ENCODE measurements at places on chromosomes 2 and 18. TPM values are rescaled to one million over a fixed set of nuclear protein-coding genes. Genes with fewer than 3 reads are reported as not detected.
A peak's percentile ranks its signal among the peaks of the same experiment; 100 is the strongest.

LYG1 gene
- 0.39 TPM for total RNA-seq

MYO5B gene
- 46.2 TPM for total RNA-seq

CD8B2 gene
- 0.65 TPM for total RNA-seq

WNT6 gene
- total RNA-seq, result 0.78 TPM

KIAA2012 gene
- not detected for total RNA-seq

EFHD1 gene
- 15.9 TPM for total RNA-seq

DLGAP1 gene
- 0.52 TPM for total RNA-seq

GALNT13 gene
- total RNA-seq, result 13.6 TPM

REEP1 gene
- 15.5 TPM for total RNA-seq

GPAT2 gene
- 6.7 TPM for total RNA-seq

MC4R gene
- not detected for total RNA-seq

DNA sequence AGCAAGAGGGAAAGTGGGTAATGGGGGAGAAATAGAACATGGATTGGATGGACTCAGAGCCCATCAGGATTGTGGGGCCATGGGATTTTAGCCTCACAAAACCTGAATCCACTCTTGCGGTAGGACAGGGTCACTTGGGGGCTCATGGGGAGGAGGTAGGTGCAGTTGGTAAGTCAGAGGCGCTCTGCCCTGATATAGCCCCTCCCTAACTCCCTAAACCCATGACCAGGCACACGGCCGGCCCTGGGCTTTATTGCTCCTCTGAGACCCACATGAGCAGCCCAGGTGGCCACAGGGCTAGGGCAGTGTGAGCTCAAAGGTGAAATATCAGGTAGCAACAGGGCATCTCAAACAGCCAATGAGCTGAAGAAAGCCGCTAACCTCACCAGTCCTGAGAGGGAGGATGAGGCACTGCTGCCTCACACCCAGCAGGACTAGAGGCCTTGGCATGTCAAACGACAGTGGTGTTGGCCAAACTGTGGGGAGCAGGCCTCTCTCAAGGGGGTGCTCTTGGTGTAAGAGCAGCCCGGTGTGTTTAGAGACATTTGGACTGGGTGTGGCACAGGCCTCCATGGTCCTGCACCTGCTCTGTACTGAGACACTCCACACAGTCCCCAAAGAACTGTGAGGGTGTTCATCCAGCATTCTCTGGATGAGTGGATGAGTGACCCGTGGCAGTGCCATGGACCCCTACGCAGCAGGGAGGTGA is 90.8 kb upstream of the HS6ST1 start:
- DNase-seq, result no peak

GRCh38 chr2:201233192-201233811 is 27.0 kb upstream of the CASP8 start:
- DNase-seq, result peak; percentile 86

DNA sequence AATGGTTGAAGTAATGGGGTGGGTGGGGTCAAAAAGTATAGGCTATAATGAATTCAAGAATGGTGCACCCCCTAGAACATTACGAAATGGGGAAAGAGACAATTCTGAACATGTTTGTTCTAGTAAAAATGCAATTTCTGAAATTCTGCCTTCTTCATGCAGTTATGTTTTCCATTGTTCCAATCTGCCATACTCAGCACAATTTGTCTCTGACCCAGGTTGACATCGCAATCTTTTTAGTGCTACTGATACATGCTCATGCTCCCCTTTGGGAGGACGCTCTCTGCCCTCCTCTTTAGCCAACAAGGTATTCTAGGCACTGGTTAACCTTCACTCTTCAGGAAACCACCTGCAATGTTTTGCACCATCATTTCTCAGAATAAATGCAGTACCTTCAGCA is 1303.9 kb upstream of the PIK3C3 start:
- DNase-seq, result no peak

DNA sequence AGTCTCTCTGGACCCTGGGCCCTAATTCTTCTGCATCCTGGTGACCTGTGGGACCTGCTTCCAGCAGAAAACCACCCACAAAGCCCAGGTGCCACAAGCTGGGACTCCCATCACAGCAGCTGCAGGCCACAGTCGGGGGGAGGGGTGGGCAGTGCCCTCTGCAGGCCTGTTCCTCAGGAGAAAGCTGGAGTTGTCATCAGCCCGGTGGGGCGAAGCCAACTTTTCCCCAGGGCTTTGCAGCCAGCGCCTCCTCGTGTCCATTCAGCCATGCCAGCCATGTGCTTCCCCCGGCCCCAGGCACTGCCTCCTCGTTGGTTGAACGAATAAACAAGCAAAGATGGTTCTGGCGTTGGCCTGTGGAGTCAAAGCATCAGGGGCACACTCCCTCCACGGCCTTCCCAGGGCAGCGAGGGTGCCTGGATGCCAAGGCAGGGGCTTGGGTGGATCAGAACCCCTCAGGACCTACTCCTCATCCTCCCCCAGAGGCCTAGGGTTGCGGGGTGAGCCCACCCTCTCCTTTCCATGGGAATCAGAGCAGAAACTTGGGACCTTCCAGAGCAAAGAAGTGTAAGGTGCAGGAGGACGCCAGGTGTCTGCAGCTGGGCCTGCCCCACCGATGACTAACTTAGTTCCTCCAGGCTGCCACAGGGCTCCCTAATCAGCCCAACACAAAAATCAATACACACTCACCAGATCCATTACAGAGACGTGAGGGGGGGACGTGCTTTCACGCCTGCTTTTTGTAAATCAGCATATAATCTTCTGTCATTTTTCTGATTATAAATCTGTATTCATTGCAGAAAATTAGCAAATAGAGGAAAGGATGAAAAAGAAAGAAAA is 75.7 kb upstream of the RAB6C start:
- peak; percentile 40 for DNase-seq

GRCh38 chr2:219001577-219002394 is 8.6 kb upstream of the CRYBA2 start:
- DNase-seq, result peak; percentile 61

DNA sequence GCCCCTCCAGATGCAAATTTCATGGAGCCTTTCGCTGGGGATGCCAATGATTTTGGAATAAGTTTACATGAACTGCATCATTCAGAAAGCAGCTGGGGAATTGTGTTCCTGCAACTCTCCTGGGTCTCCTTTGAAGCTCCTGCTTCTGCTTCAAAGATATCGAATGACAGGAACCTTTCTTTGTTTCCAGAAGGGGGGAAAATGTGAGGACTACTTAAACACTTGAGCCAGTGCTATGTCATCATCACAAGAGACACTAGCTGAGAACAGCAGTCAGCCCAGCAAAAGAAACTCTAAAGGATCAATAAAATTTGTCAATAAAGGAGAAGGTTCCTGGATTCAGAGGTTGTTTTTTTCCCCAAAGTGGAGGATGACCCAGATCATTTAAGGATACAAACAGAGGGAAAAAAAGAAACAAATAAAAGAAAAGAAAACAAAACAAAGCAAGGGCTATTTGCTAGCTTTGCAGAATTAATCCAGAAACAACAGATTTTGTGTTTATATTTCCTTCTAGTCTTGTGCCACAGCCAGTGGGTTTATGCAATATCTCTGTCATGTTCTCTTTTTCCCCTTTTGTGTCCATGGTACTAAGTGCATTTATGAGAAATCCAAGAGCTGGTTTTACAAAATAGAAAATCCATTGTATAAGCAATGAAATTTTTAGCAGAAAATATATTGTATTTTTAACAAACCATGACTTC is 463.7 kb downstream of the CDH2 start:
- no peak for DNase-seq

GRCh38 chr2:39511219-39511604 is 74.1 kb upstream of the MAP4K3 start:
- no peak for DNase-seq

- DNase-seq, result no peak
These were observed 20.6 kb upstream of the GCC2 start for GRCh38 chr2:108428286-108429009.

DNA sequence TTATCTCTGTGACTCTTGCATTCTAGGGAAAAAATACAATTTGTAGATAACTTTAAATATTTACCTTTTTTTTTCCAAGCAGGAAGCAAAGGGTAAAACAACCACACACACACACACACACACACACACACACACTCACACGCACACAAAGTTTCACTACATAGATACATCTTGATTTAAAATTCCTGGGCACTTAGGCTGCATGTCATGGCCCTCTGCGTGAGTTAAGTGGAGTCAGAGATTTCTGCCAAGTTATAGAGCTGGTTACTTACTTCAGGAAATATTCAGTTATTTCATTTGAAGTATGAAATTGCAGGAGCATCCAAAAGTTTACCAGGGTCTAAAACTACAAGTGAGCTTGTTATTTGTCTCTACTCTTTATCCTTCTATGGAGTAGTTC is 612.0 kb downstream of the IRS1 start:
- DNase-seq, result no peak

GRCh38 chr2:54469484-54470053 is 13.4 kb downstream of the SPTBN1 start:
- no peak for DNase-seq

DNA sequence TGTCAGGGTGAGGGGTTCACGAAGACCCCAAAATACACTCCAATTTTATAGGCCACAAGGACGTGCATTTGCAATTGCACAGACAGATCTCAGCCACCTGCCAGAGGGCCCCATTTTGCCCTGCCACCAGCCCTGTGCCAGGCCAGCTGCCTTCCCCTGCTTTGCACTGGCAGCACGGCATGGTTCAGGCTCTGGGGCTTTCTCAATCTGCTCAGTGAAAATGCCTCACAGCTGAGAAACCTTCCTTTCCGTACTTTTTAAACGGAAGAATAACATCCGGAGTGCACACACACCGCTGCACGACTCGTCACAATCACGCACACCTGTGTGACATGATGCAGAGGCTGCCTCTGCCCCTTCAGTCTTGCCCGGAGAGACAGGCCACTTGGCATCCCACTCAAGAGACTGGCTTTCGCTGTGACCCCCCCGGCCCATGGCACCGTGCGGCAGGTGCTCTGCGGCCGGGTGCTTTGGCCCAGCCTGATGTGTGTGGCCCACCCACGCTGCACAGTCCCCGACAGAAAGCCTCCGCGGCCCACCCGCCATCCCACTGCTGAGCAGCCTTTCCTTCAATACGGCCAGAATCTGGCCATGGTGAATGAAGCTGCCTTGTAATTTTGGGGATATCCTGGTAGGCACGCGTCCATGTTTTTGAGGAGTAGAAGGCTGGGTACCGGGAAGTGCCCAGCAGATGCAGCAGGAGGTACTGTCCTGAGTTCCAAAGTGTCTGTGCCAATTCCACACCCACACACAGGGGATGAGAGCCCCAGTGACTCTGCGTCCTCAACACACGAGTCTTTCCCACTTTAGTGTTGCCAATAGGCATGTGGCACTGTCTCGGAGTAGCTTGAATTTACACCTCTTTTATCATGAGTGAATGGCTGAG is 88.8 kb downstream of the USP40 start:
- DNase-seq, result peak; percentile 27

DNA sequence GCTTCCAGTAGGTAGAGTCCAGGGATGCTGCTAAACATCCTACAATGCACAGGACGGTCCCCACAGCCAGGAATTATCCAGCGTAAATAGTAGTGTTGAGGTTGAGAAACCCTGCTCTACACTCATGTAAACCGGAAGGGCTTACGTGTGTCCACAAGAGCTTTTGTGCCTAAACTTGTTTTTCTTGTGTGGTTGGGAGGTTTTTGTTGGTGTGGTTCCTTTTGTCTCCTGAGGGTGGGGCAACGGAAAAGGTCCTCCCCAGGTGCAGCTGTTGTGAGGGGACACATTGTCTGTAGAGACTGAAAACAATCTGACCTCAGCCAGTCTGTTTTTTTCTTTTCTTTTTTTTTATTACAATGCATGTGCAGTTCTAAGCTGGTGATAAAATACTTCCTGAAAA is 72.7 kb upstream of the MGAT5 start:
- DNase-seq, result peak; percentile 56

DNA sequence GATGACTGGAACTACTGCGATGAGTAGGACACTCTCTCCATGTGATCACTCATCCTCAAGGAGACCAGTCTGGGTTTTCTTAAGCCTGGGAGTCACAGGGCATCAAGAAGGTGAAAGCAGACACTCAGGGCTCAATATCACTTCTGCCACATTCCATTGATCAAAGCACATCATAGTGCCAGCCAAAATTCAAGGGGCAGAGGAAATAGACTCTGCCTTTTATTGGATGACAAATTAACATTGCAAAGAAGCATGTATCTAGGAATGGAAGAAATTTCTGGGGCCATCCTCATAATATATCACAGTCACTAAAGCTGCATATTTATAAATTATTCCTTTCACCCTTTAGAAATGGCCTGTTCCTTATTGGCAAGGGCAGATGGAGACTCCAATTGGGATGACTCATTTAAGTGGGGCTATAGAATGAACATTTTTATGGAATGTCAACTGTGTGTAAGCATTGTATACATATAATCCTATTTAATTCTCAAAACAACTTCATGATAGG is 114.8 kb upstream of the CDC42EP3 start:
- no peak for DNase-seq

DNA sequence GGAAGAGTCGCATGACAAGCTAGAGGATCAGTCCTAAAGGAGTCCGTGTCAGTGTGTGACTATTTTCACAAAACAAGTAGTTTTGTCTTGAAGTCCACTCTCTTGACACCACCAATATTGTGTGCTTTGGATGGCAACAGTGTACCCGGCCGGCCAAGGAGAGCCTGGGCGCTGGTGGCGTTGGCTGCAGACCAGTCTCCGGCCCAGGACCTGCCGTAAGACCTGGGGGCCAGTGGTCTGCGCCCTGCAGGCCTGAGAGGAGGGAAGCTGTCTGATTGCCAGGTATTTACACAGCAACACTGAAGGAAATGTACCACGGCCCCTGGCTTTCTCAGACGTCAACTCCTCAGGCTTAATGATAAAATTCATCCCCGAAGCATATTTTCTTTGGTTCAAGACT is 472.4 kb upstream of the SALL3 start:
- DNase-seq, result no peak

DNA sequence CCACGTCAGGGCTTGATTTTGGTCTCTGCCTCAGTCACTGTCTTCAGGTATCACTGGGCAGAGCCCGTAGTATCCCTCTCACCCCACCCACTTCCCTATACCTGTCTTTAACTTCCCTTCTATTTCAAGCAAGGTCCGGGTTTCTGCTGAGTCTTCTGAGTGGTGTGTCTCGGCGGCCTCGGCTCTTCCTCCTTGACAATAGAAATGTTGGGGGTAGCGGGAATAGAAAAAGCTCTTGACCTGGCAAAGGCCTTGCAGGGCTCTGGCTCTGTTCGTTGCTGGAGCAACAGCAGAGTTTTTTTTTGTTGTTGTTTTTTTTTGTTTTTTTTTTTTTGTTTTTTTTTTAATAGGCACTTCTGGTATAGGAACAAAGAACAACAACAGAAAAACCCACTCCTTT is 16.0 kb upstream of the IGFBP5 start:
- no peak for DNase-seq

GRCh38 chr2:80499095-80499494 is 194.5 kb upstream of the LRRTM1 start:
- DNase-seq, result no peak

DNA sequence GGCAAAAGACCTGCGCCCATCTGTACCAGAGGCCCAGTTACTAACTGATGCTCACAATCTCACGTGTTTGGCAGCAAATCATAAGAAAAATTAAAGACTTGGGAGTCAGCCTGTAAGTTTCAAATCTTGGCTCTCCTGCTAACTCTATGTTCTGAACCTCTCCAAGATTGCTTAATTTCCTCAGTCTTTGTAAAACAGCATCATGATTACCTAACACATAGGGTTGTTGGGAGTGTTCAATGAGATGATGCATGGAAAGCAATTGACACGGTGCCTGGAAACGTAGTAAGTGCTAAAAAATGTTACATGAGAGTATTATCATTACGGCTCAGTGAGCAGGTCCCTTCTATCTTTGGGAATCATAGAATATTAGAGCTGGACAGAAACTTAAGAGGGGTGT is 497.6 kb upstream of the TCF4 start:
- no peak for DNase-seq

GRCh38 chr2:188142636-188143295 is 148.9 kb upstream of the GULP1 start:
- DNase-seq, result no peak

Measured in ureter (tissue), 1 donor.